D721Med (cell line): ENCODE measurements at places on chromosomes 2 and 18.

DNA sequence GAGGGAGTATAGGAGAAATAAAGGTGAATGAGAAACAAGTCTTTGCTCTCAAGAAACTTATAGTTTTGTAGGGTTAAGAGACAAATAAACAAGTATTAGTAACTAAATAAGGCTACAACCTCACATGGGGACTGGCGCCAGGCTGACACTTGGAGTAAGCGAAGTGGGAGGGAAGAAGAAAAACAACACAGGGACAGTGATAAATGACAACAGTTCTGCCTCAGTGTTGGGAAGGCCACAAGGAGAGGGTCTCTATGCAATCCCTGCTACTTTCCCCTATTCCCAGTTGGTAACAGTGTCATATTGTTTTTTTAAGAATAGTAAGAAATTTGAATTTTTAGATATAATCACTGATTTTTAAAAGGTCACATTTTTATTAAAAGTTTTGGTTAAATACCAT, 4.0 kb downstream of the APLF start:
- DNase-seq: no peak

DNA sequence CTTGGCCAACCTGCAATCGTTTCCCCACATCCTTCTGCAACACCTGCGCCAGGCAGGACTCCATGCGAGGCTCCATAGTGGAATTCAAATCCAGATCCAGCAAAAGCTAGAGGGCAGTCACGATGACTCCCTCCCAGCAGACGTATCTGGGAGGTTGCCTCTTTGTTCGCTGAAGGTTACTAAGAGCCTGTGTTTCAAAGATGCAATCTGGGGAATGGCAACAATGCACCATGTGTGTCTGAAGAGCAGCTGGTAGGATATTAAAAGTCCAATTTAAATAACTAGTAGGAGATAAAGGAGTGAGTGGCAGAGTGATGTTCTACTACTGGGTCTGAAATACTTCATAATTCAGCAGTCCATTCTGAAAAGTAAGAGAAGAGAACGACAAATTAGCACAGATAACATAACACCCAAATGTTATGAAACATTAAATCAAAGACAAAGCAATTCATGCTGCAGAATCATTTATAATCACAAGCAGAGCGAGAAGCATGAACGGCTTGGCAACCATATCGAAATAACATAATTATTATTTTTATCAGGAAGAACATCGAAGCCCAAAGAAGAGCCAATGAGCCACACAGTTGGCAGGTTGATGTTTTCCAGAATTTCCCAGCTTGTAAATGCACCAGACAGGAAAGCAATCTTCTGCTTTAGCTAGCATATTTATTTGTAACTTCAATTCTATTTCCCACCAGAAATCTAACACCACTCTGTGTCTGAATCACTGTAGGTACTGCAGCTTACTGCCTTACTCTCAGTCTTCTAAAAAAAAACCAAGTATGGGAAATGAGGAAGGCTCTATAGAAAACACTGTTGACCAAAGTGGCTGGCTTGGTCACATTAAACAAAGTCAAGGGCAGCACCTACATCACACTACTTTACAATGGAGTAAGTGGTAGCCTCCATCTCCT, 43.2 kb downstream of the CLASP1 start:
- DNase-seq: no peak

GRCh38 chr2:6103949-6104348, 411.8 kb downstream of the SOX11 start:
- no peak for DNase-seq

DNA sequence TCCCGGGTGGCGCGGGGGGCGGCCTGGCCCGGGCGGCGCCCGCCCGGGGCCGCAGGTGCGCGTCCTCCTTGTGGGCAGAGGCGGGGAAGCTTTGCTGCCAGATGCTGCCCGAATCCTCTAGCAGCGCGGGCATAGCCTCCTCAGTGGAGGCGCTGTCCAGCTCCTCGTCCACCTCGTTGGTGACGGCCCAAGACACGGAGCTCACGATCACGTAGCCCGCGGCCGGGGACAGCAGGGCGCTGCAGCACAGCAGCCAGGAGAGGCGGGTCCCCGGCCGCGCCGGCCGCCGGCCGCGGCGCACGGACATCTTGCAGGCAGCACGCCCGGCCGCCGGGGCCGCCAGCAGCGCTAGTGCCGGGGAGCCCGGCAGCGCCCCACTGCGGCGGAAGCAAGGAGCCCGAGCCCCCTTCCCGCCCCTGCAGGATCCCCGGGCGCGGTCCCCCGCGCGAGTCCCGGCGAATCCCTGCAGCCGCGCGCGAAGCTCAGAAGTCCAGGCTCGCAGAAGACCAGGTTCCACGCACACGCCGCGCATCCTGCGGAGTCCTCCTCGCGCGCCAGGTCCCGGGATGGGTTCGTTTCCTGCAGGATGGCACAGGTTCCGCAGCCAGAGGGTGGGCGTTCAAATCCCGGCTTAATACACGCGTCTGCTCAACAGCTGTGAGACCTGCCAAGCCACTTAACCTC, at the start of gene CREG2:
TSS of gene CREG2 (minus strand) at position 353 of the 684 bp plus-strand sequence. CDS start at position 307, 46 bp downstream.
- DNase-seq: peak; percentile 65

GRCh38 chr2:219460424-219460926, 25.8 kb downstream of the SPEG start:
- DNase-seq: no peak

DNA sequence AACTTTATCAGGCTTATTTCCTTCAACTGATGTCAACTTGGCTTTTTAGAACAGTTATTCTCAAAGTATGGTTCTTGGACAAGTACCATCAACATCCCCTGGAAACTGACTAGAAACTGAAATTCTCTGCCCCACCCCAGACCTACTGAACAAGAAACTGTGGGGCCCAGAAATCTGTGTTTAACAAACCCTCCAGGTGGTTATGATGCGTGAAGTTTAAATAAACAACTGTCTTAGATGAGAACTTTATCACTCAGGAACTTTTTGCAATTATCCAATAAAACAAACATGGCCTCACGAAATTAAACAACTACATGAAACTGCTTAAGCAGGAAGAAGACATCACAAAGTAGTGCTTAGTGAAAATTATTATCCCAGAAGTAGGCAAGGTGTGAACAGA, 4.4 kb downstream of the HIBCH start:
- no peak for DNase-seq

- no peak for DNase-seq
These were observed 241.4 kb upstream of the SALL3 start for GRCh38 chr18:78738076-78738690.

DNA sequence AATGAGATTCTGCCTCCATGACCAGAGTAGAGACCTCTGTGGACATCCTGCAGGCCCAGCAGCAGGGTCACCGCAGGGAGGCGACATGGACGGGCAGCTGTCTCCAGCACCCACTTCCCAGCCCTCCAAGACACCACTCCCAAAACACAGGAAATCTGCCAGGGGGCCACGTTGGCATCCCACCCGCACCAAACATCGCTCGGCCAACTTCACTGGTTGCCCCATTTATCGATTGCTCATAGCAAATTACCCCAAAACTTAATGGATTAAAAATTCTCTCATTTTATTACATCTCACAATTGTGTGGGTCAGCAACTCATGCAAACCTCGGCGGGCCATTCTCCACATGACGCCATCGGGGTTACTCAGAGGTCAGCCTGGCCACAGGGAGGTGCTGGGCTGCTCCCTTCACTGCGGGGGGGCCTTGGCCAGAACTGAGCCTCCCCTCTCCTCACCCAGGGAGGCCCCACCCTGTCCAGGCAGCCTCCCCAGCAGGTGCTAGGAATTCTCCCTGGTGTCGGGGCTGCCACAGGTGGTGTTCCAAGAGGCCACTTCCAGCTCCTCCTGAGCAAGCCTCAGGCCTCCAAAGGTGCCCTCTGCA, 420.7 kb upstream of the MYT1L start:
- no peak for DNase-seq

DNA sequence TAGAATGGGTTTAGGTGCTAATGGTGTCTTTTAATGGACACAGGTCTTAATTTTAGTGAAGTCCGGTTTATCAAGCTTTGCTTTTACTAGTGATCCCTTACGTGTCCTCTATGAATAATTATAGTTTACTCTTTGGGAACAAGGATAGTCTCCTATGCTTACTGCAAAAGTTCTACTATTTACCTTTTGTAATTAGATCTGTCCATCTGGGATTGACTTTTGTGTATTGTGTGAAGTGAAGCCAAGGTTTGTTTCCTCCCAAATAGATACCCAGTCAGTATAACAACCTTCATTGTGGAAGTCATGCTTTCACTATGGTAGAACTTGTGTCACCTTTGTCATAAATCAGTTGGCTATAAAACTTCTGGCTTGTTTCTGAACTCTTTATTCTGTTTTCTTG, 740.9 kb upstream of the CRIM1 start:
- no peak for DNase-seq

GRCh38 chr2:10845640-10846039, 33.1 kb upstream of the PDIA6 start:
- DNase-seq: no peak

GRCh38 chr18:9619056-9619455, 4.7 kb upstream of the PPP4R1 start:
- DNase-seq: no peak

DNA sequence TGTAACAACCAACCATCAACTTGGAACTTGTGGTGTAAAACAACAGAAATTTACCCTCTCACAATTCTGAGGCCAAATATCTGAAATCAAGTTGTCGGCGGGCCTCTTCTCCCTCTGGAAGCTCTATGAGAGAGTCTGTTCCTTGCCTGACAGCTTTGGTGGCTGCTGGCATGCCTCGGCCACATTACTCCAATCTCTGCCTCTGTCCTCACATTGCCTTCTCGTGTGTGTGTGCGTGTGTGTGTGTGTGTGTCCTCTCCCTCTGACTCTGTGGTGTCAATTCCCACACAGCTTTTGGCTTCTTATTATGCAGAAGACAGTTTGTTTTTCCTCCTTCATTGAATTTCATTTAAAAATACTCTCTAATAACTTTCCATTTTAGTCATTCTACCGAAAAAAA, 50.4 kb downstream of the ZDBF2 start:
- DNase-seq: no peak

DNA sequence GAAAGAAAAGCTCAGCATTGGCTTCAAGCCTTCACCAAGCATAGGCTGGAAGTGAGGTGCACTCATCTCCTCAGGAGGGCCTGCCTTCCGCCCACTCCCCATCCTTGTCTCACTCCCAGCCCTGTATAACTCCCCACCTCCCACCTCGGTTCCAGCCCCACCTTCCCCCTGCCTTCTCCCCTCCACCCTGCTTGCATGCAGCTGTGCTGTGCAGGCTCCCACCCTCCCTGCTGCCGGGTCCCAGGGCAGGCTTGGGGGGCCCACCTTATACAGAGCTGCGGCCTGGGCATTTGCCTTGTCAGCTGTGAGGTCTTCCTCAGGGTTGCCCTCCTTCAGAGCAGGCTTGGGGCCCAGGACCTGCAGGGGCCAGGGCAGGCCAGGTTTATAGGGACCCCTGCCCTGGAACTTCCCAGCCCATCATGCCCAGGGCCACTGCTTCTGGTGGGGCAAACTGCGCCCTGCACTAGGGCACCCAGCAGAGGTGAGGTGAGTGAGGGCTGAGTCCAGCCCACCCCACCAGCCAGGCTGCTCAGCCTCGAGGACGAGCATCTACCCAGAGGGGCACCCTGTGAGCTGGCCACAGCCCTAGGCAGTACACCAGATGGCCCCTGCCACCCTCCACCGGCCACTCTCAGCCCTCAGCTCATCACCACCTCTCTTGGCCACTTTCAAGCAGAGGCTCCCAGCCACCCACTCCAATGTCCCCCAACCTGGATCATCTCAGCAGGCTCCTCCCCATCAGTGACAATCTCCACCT, 11.6 kb downstream of the CAPG start:
- no peak for DNase-seq

DNA sequence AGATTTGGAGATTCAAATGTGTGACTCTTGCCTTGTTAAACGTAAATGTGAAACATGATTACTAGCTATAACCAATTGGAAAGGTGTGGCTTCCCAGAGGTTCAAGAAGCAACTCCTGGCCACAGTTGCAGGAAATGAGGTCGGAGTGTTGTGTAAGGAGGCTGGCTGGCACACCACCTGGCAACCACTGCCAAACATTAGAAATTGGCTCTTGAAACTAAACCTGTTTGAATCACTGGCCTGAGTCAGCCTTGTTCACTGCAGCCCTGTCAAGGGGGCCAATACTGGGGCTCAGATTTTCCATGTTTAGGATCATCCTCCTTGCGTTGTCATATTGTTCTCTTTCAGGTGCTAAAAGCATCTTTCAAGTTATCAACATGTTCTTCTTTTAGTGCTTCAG, 206.3 kb downstream of the ARL6IP6 start:
- no peak for DNase-seq

GRCh38 chr2:132884292-132884691, 214.3 kb upstream of the LYPD1 start:
- DNase-seq: no peak

- DNase-seq: no peak
These were observed 151.2 kb downstream of the STK39 start for GRCh38 chr2:168096158-168096557.

DNA sequence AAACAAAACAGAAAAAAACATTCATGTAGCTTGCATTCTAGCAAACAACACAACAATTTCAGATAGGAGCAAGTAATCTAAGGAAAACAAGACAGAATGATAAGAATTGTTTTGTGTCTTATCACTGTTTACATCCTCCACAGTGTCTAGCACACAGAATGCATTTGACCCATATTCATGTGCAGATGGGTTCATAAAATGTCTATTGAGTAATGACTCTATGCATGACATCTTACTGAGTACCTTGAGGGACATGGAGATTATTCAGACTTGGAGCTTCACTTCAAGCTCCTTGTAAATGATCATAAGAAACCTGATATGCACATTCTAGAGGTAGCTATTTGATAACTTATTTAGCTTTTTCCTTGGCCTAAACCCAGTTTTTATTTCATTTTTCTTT, 69.0 kb downstream of the DTNA start:
- no peak for DNase-seq

DNA sequence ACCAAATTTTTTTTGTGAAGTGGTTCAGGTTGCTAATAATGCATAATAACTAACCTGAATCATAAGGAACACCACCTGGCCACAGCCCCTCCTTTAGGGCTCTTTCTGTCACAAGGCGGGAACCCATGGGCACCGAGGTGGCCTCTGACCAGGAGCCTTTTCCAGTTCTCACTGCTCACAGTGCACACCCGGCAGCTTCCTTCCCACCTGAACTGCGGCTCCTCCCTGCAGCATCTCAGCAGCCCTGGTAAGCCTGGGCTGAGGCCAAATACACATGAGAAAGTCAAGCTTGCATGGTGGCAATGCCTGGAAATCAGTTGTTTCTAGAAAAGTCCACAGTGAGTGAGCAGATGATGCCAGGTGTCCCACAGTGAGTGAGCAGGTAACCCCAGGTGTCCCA, 77.6 kb upstream of the SNTG2 start:
- no peak for DNase-seq

DNA sequence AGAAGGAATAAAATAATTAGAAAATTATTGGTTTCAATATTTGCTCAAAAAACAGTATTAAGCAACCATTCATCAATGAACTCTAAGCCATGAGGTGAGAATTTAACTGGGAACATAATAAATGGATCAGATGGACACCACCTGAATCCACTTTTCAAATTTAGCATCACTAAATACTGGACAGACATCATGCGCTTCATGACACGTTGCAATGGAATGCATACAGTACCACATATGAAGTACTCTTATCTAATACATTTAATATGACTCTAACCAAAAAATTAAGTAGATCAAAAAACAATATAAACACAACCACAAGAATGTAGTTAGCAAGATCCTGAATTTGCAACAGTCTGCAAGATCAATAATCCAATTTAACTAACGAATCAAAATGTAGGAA, 76.6 kb downstream of the COBLL1 start:
- DNase-seq: no peak

GRCh38 chr2:17461087-17461475, 57.2 kb downstream of the RAD51AP2 start:
- no peak for DNase-seq

GRCh38 chr2:107621186-107622165, 205.2 kb upstream of the RGPD4 start:
- DNase-seq: no peak

- DNase-seq: no peak
These were observed 14.5 kb upstream of the MAT2A start for GRCh38 chr2:85524336-85524908.
